ENCODE measurements at places on chromosomes 7 and 10.

- ATAC-seq = no peak
Measured at GRCh38 chr7:115812794-115813193, 217.8 kb downstream of the TFEC start.

- ATAC-seq = no peak
Measured at GRCh38 chr10:48902096-48902495, 37.5 kb downstream of the LRRC18 start.

- ATAC-seq = no peak
Measured at GRCh38 chr10:19411119-19411518, 362.5 kb downstream of the MALRD1 start.

DNA sequence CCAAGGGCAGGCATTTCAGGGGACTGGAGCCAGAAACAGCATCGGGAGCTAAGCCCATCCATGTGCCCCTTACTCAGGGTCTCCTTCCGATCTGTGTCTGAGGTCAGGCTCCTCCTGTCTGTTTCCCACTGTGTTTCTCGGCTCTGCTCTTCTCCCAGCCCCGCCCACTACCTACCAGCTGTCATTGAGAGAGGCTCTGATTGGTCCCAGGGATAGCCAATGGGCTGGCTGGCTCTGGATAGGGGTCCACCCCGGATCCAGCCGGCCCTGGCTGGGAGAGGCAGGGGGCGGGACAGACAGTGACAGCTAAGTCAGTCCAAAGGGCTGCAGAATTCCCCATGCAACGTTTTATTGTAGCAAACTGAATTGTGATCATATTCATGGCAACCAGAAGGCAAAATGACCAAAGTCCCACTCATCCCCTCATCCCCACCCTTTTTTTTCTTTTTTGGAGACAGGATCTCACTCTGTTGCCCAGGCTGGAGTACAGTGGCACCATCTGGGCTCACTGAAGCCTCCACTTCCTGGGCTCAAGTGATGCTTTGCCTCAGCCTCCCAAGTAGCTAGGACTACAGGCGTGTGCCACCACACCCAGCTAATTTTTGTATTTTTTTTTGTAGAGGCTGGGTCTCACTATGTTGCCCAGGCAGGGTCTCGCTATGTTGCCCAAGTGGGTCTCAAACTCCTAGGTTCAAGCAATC, 76.3 kb downstream of the CLIP2 start:
- peak; percentile 100 for ATAC-seq

DNA sequence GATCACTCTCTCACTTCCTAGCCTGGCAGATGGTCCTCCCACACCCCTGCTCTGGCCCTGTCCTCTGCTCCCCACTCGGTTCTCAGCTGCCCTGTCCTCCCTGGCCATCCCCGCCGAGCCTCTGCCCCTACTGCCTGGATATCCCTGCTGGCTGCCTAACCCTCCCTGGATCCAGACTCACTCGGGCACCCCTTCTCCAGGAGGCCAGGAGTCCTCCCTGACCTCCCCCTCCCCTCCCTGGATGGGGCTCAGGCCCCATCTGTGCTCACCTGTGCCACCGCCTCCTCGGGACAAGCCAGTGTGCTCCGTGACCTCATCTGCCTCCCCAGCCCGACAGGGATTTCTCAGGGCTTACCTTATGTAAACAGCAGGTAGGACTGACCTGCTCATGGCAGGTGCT, 406.1 kb downstream of the TCERG1L start:
- ATAC-seq = no peak

GRCh38 chr10:122876467-122876855, 2.9 kb downstream of the FAM24B start:
- no peak for ATAC-seq

DNA sequence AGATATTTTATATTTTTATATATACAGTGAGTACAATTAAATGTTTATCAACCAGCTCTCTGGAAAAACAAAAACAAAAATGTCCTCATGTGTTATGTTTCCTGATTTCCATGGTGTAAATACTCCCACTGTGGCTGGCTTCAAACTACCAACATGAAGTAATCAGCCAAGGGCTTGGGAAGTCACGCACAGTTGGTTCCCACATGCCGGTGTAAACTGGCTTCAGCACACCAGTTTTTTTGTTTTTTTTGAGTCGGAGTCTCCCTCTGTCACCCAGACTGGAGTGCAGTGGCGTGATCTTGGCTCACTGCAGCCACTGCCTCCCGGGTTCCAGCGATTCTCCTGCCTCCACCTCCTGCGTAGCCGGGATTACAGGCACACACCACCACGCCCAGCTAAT, 11.8 kb downstream of the OSBPL3 start:
- no peak for ATAC-seq

- no peak for ATAC-seq
Measured at GRCh38 chr7:13757841-13758240, 231.6 kb downstream of the ETV1 start.
